ENCODE measurements at places on chromosomes 2 and 18.

- H3K27ac ChIP-seq: no peak overlapping the region
- DNase-seq: no peak
- no peak overlapping the region for H3K4me3 ChIP-seq
These were observed 139.8 kb upstream of the HS6ST1 start for GRCh38 chr2:128458505-128458904.

GRCh38 chr2:41579806-41580205, 468.0 kb upstream of the PKDCC start:
- H3K27me3 ChIP-seq: no peaks in the 10 kb centered on the region
- H3K4me1 ChIP-seq: no peaks in the 10 kb centered on the region
- H3K4me3 ChIP-seq: no peak overlapping the region
- no peaks in the 10 kb centered on the region for H3K36me3 ChIP-seq
- no peak for DNase-seq
- no peak overlapping the region for H3K27ac ChIP-seq

DNA sequence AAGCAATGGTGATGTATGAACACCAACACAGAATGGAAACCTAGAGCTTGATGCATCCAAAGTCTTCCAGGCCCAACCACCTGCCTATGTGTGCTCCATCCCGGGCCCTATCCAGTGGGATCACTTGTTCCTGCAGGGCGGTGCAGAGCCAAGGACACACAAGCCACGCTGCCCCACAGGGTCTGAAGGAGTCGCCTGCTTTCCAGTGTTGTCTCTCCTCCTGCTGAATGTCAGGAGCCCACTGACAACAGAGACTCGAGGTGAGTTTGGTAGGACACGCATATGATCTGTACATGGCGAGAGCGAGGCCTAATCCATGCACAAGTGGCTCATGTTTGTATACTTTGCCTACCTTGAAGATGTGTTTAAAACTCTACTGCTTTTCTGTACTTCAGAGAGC, 70.9 kb upstream of the FHL2 start:
- no peak overlapping the region for H3K4me3 ChIP-seq
- no peak for DNase-seq
- H3K27me3 ChIP-seq: no peaks in the 10 kb centered on the region
- H3K36me3 ChIP-seq: no peaks in the 10 kb centered on the region

DNA sequence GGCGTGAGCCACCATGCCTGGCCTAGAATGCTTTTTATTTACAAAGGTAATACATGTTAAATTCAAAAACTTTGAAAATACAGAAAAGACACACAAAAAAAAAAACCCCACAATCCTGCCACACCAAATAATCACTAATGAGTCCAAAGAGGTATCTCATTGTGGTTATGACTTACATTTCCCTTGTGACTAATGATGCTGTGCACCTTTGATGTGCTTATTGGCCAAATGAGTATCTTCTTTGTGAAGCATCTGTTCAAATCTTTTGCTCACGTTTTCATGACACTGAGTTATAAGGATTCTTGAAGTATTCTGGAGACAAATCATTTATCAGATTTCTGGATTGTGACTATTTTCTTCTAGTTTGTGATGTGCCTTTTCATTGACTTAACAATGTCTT, 6.4 kb upstream of the NLRC4 start:
- no peak overlapping the region for H3K27ac ChIP-seq
- no peaks in the 10 kb centered on the region for H3K27me3 ChIP-seq
- no peak for DNase-seq
- no peak overlapping the region for H3K4me3 ChIP-seq
- H3K36me3 ChIP-seq: no peaks in the 10 kb centered on the region
- peaks cover 7% of the 10 kb centered on the region for H3K4me1 ChIP-seq

GRCh38 chr2:143705108-143705707, 576.0 kb downstream of the ARHGAP15 start:
- H3K4me1 ChIP-seq: no peaks in the 10 kb centered on the region
- H3K27ac ChIP-seq: no peak overlapping the region
- H3K27me3 ChIP-seq: no peaks in the 10 kb centered on the region
- DNase-seq: no peak

DNA sequence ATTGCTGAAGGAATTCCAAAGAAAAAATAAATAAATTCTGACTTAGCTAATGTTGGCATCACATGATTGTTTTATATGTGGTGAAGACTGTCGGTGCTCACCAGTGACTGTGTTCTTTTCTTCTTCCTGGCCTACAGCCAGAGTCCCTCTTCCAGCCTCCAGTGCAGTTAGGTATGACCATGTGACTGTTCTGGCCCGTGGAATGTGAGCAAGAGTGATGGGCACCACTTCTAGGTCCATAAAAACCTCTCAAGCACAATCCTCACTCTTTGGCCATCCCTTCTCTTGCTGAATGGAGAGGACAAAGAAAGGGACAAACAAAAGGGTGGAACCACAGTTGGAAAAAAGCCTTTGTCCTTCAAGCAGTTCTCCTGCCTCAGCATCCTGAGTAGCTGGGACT, 39.0 kb upstream of the BMPR2 start:
- no peaks in the 10 kb centered on the region for H3K27me3 ChIP-seq
- no peak overlapping the region for H3K27ac ChIP-seq
- H3K36me3 ChIP-seq: no peaks in the 10 kb centered on the region

GRCh38 chr2:107146181-107146580, 260.2 kb upstream of the ST6GAL2 start:
- H3K4me1 ChIP-seq: no peaks in the 10 kb centered on the region
- no peak overlapping the region for H3K27ac ChIP-seq
- no peaks in the 10 kb centered on the region for H3K27me3 ChIP-seq
- no peak for DNase-seq

- DNase-seq: no peak
- peak overlapping the region; percentile 75 for H3K27ac ChIP-seq
- H3K4me3 ChIP-seq: peak overlapping the region; percentile 32
- no peaks in the 10 kb centered on the region for H3K4me1 ChIP-seq
These were observed 737.4 kb upstream of the SALL3 start for GRCh38 chr18:78242254-78242643.

- no peaks in the 10 kb centered on the region for H3K27me3 ChIP-seq
- no peak overlapping the region for H3K27ac ChIP-seq
- no peaks in the 10 kb centered on the region for H3K36me3 ChIP-seq
- no peak overlapping the region for H3K4me3 ChIP-seq
- H3K4me1 ChIP-seq: no peaks in the 10 kb centered on the region
These were observed 674.1 kb downstream of the SUCLG1 start for GRCh38 chr2:83784947-83785346.

- H3K27ac ChIP-seq: no peak overlapping the region
- no peak overlapping the region for H3K4me3 ChIP-seq
- H3K36me3 ChIP-seq: peaks cover 16% of the 10 kb centered on the region
- H3K4me1 ChIP-seq: peaks cover 64% of the 10 kb centered on the region
- H3K27me3 ChIP-seq: no peaks in the 10 kb centered on the region
These were observed 23.3 kb downstream of the PUM2 start for GRCh38 chr2:20327370-20327769.
